Kidney (tissue), 22 donors: ENCODE measurements at places on chromosomes 5 and 9. TPM values are rescaled to one million over a fixed set of nuclear protein-coding genes. Genes with fewer than 3 reads are reported as not detected.

- DNase-seq: no peak
Measured at GRCh38 chr5:150862070-150862469, 15.7 kb downstream of the IRGM start.

LRRC70 gene
- total RNA-seq: 3.6 TPM

DNA sequence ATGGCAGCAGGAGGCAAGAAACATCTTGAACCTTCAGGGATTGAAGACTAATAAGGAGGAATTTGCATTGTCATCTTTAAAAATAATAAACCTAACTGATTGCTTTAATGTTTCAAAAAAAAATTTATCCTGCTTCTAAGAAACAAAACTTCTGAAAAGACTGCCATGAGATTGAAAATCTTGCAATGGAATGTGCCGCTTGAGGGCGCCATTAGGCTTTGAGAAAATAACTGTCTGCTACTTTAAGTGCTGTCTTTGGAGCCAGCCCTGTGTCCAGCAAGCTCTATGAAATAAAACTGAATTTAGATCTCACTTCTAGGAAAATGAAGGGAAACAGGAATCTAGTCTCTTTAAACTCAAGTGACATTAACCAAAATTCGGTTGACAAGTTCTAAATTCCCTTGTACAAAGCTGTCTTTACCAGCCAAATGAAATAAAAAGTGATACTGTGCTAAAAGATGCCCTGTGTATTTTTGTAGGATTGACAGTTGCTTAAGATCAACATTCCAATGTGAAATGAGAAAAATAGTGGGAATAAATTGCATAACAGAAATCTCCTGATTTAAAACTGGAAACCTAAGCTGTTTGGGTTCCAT is 79.4 kb downstream of the ESM1 start:
- DNase-seq: no peak

- DNase-seq: no peak
Measured at GRCh38 chr5:120502531-120502930, 38.4 kb downstream of the PRR16 start.

GRCh38 chr9:126506361-126507317 is 107.1 kb upstream of the LMX1B start:
- DNase-seq: no peak

DNA sequence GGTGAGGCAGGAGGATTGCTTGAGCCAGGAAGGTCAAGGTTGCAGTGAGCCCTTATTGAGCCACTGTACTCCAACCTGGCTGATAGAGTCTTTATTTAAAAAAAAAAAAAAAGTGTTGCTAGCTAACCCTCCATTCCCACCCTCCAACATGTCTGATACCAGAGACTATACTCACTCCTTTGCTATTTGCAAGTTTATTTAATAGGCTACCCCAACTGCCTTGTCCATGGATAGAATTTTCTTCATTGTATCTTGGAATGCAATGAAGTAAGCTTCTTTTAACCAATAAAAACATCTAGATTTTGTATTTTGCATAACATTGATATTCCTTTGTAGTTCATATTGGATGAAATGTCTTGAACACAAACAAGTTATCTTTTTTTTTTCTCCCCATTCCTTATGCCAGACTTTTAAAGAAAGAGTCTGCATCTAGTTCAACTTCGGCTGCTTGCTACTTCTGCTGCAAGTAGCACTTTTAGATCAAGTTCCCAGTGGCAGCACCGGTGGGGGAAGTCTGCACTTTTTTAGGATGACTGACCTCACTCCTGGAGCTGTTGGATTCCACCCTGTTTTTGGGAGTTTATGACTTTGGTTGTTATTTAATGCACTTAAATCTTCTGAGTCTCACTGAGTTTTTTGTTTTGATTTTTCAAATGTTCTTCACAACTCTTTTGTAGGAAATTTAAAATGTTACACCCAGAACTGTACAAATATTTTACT is 112.5 kb downstream of the UHRF2 start:
- DNase-seq: no peak

SPATA31D3 gene
- not detected for total RNA-seq

GRCh38 chr5:170737591-170737990 is 45.9 kb upstream of the GABRP start:
- no peak for DNase-seq

GRCh38 chr9:72477930-72478518 is 43.4 kb upstream of the TMC1 start:
- DNase-seq: no peak
